ENCODE measurements at places on chromosomes 13 and 19.
A peak's percentile ranks its signal among the peaks of the same experiment; 100 is the strongest.

DNA sequence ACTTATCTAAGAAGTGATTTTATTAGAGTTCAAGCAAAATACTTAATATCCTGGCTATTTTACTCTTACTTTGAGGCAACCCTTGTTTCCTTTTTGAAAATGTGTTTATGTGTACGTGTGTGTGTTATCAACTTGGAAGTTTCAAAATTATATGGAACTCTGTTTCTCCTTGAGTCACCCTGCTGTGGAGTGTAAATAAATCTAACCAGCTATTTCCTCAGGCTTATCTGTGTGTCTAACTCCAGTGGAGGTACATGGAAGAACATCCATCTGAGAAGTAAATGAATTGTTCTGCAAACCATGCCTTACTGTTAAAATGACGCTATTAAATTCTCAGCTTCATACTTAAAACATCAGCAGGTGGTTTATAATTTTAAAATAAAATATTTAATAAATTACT is 583.4 kb upstream of the SLITRK5 start:
- ATAC-seq, result no peak

GRCh38 chr13:110012102-110012739 is 225.8 kb upstream of the IRS2 start:
- ATAC-seq, result no peak

GRCh38 chr13:62846302-62846701 is 1430.7 kb upstream of the PCDH20 start:
- ATAC-seq, result no peak

- ATAC-seq, result no peak
These were observed 1320.6 kb downstream of the PCDH9 start for GRCh38 chr13:65909501-65909900.

DNA sequence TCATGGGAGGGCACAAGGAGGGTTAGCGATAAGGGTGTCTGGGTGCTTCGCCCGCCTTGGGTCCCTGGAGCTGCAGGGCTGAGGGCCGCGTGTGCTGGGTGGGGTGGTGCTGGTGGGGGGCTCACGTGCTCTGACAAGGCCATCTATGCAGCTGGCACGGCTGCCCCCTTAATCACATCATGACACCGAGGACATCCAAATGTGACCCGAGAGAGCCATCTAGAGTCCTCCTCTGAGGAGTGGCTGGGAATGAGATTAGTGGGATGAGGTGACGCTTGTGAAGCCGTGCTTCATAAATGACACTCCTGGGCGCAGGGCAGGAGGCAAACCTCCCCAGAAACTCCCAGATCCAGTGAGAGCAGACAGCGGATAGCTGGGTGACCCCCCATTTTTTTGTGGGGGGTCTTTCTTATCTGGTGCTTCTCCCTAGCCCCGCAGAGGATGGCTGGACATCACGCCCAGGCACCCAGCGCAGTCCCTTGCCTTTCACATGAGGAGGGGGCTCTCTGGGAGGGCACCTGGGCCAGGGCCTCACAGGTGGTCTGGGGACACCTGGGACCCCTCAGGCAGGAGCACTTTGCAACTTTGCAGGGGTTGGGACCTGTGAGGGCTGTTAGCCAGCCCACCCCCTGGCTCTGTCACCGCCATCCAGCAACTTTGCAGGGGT is 6.6 kb downstream of the FZR1 start:
- no peak for ATAC-seq

- ATAC-seq, result no peak
These were observed 630 bp downstream of the SPPL2B start for GRCh38 chr19:2329149-2329478.

DNA sequence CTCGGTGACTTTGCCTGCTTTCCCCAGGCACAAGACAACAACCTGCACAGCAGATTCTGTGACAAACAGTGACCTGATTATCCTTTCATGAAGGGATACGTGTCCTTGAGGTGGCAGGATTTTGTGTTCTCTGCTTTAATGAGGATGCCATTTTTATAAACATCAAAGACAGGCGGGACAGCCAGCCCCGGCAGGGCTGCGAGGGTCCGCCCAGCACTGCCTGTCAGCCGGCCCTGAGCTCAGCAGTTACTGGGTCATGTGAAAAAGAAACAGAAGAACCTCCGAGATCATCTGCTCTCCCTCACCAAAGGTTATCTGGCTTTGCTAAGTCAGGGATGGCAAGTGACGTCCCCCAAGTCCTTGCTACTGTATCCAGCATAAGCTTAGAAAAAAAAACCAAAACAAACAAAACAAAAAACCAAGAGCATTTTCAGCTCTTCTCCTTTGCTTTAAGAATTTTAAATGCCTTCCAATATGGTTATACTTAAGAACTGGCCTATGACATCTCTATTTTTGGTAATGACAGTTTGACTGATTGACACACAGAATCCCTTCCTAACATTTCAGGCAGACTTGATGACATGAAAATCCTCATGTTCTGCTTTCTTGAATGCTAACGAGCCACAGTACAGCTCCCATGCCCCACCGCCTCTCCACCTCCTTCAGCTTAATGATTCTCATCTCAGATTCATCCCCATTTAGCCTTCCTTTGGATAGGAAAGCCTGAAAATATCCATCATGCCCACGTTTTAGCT is 666.6 kb upstream of the ARGLU1 start:
- no peak for ATAC-seq

DNA sequence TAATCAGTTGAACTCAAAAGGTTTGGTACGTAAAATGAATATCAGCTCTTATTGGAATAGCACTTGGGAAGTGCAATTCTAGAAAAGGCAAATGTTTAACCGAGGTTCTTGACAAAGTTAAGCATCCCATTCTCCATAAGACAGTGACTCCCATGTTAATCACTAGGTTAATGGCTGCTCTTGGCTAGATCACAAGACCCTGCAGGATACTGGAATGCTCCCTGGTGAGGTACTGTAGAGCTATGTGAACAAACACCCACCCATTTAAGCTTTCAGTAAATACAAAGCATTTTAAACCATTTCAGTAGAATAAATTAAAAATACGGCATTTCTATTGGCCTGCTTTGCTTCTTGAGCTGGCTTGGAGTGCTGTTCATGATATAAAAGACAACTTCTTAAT is 56.5 kb downstream of the TDRD3 start:
- ATAC-seq, result no peak

DNA sequence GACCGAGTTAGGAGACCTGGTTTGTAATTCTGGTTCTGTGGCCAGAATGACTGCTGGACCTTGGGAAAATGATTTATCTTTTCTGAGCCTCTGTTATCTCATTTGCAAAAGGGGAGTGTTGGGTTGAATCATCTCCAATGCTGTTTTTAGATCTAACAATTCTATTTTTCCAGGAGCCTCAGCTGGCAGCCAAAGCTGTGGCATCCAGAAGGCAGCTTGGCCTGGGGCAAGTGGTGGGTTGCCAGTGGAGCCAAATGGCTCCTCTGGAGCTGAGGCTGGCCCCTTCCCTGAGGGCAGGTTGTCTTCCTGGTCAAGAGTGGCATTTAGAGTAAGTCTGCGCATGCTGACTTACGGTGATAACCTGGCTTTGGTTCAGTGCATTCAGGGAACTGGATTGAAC is 21.3 kb downstream of the B3GLCT start:
- no peak for ATAC-seq

DNA sequence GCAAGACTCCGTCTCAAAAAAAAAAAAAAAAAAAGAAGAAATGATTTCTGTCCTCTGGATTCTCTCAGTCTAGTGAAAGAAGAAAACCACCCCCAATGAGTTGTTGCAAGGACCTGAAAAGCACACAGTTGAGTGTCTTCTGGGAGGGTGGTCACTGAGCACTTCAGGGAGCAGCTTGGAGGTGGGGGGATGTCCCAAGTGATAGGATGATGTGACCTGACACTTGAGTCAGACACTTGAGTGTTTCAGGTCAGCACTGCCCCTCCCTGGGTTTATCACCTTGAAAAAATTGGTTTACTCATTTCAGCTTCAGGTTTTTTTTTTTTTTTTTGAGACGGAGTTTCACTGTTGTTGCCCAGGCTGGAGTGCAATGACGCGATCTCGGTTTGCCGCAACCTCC is 63.2 kb downstream of the ZNF823 start:
- ATAC-seq, result no peak

GRCh38 chr19:15180451-15181390 is 20.1 kb downstream of the NOTCH3 start:
- ATAC-seq, result no peak

DNA sequence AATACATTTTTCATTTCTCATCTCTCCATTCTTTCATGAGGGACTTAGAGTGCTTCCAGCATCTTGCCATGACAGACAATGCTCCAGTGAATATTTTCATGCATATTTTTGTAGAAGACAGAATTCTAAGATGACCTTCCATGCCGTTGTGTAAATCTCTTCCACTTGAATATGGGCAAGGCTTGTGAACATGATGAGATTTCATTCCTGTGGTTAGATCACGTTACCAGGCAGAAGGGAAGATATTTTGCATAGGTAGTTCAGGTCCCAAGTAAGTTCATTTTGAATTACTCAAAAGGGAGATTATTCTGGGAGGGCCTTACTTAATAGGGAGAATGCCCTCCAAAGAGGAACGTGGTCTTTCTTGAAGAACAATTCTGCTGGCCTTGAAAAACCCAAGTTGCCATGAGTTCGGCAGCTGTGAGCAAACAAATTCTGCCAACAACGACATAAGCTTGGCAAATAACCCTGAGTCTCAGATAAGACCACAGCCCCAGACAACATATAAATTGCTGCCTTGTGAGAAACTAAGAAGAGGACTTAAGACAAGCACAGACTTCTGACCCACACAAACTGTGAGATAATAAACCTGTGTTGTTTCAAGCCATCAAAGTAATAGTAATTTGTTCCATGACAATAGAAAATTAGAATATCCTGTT is 400.5 kb upstream of the GPC6 start:
- ATAC-seq, result no peak

DNA sequence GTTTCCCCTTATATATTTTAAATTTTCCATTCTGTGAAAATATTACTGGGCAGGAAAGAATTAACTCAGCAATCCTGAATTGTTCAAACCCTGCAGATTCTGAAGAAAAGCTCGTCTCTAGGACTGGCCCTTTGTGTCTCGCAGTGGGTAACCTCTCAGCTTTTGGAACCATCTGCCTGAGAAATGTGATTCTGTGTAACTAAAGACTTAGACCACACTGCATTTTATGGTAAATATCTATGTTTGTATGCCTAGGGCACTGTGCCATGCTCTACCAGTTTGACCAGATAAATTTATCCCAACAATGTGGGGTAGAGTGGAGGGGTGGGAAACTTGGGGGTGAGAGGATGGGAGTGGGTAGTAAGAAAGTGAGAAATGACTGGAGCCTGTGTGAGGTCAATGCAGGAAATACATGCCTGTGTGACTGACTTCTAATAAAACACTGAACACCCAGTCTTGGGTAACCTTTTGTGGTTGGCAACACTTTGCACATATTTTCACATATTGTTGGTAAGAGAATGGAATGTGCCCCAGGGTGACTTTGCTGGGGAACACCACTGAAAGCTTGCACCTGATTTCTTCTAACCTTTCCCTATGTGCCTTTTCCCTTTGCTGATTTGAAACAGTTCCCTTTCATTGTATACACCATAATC is 1181.9 kb downstream of the OLFM4 start:
- no peak for ATAC-seq

DNA sequence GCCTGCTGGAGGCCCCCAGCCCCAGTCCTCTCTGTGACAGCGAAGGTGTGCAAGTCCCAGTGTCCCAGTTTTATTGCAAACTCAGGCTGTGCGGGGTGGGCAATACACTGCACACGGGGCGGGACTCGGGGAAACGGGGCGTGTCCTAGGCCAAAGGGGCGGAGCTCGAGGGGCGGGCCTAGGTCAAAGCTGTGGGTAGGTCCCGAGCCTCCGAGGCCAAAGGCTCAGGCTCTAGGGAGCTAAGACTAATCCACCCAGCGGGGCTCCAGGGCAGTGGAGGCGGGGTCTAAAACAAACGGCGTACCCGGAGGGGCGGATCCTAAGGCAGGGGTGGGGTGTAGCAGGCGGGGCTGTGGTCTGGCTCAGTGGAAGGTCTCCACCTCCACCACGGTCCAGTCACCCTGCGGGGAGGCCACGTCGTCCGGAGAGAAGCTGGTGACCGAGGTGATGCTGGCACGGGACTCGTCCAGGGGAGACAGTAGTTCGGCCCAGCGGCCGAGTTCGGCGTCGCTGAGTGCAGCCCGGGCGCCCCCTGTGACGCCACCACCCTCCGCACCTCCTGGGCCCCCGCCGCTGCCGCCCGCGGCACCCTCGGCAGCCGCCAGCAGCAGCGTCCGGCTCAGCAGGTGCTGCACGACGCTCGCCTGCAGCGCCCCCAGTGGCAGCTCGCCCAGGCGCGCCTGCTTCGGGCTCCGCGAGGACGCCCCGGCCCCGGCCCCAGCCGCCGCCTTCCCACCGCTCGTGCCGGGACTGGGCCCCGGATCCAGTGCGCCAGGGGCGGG is 5.3 kb downstream of the PRR36 start:
- ATAC-seq, result peak; percentile 84

DNA sequence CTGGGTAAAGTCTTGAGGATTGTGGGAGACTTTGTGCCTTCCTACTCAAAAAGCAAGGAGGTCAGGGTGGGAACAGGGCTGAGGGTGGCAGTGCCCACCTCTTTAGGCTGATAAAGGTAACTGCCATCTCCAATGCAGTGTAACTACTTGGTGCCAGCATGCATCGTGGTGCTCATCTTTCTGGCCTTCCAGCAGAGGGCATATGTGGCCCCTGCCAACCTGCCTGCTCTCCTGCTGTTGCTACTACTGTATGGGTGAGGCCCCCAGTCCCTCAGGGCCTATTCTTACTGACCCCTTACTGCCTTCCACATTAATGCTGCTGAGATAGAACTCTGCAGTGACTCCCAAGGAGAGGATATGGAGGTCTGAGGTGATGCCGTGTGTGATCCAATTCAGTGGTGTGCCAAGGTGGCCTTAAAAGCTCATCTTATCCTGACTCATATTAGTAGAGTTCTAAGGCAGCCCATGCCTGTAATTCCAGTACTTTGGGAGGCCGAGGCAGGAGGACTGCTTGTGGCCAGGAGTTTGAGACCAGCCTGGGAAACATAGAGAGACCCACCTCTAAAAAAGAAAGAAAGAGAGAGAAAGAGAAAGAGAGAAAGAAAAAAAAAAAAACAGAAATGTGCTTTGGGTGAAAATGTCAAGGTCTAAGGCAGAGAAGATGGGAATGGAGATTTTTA is 9.7 kb upstream of the ARHGAP45 start:
- peak; percentile 69 for ATAC-seq

GRCh38 chr19:991932-992669 is 8.0 kb downstream of the WDR18 start:
- no peak for ATAC-seq

DNA sequence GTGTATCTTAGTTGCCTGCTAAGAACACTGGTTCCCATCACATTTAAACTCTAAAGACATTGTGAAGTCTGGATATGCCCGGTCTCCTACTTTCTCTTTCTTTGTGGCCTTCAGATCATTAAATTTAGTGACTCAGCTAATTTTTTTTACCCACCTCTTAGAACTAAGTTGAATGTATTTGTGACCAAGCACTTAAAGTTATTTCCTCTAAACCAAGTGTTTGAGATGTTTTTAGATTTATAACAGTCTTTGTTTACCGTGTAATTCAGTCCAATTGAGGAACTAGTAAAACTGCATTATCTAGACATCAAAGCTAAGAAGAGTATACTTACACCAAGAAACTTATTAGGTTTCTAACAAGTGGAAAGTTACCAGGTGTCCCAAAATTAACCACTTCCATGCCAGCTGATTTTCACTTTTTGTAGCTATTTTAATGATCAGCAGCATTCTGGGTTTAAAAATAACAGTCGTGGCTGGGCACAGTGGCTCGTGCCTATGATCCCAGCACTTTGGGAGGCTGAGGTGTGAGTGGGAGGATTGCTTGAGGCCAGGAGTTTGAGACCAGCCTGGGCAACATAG is 53.1 kb downstream of the ARHGAP35 start:
- ATAC-seq, result no peak
